ENCODE measurements at places on chromosomes 13 and 19.

DNA sequence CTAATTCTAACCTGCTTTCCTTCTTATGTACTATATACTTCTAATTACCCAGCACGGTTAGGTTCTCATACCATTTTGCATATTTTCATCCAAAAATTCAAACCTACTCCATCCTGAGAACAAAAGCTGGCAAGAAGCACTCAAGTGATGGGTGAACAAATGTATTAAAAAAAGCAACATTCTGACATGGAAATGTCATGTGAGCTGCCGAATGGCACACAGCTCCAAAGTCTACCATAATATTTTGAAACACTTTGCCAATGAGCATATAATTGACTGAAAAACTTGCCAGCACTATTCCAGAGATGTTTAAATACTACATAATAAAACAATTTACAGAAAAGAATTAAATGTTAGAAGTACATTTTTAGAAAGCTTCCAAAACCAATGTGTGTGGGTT, 274.6 kb downstream of the ENOX1 start:
- no peak for DNase-seq

GRCh38 chr13:30126903-30127428, 180.4 kb downstream of the KATNAL1 start:
- no peak for DNase-seq

DNA sequence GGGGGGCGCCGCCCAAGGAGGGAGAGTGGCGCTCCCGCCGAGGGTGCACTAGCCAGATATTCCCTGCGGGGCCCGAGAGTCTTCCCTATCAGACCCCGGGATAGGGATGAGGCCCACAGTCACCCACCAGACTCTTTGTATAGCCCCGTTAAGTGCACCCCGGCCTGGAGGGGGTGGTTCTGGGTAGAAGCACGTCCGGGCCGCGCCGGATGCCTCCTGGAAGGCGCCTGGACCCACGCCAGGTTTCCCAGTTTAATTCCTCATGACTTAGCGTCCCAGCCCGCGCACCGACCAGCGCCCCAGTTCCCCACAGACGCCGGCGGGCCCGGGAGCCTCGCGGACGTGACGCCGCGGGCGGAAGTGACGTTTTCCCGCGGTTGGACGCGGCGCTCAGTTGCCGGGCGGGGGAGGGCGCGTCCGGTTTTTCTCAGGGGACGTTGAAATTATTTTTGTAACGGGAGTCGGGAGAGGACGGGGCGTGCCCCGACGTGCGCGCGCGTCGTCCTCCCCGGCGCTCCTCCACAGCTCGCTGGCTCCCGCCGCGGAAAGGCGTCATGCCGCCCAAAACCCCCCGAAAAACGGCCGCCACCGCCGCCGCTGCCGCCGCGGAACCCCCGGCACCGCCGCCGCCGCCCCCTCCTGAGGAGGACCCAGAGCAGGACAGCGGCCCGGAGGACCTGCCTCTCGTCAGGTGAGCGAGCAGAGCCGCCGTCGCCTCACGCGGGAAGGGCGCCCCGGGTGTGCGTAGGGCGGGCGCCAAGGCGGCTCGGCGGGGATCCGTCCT, at the start of gene RB1:
RB1 (plus strand) TSS at position 393 of the 784 bp plus-strand sequence; CDS start at position 555, 162 bp downstream.
- DNase-seq = peak; percentile 69

DNA sequence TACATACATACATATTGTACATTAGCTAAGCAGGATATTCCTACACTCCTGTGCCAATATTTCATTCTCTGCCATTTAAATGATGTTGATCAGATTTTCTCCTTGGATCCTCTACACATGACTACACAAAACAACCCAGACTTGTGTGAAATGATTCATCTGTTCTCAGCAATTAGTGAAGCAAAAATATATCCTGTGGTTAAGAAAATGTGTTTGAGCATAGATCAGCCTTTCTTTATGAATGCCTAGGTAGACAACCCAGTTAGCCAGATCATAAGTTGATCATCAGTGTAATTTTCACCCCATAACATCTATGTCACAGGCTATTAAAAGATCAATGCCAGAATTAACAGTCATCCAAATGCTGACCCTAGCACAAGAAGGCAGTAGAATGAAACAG, 275.2 kb upstream of the EDNRB start:
- no peak for DNase-seq

DNA sequence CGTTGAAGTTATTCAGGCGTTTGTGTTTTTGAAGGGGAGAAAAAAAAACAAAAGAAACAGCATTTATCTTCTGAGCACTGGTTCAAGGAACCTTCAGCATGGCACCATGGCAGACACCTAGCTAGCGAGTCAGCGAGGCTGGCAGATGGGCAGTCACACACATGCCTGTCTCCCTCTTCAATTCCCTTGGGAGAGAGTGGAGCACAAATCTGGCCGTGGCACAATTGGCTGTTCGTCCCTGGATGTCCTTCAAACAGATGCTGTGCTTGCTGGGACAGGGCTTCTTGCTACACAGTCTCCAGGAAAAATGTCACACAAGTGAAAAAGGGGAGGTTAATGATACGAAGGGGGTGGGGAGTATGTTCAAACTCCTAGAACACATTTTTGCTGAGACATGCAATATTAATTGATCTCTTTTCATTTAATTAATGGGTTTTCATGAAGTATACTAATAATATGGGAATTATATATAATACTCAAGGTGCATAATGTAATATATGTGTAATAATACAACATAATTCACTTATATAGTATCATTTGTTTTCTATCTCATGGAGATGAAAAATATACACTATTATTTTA, 1674.5 kb upstream of the SLC10A2 start:
- DNase-seq = no peak

DNA sequence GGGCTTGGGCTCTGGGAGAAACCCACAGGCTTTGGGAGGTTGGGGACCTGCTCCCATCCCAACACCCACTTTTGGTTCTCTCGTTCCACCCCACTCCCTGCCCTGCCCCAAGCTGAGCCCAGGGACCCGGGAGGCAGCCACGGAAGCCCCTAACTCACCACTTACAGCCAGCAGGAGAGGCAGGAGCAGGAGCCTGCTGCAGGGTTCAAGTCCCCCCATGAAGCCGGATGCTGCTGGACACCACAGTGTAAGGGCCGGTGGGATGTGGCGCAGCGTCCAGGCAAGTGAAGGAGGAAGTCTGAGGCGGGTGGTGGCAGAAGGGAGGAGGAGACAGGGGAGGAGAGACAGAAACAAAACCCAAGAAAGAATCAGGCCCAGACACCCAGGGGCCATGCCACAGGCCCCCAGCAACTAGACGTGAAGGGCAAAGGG, at the start of gene TYROBP:
TYROBP (minus strand) TSS at position 286 of the 432 bp plus-strand sequence; CDS start at position 219, 67 bp downstream.
- no peak for DNase-seq

- DNase-seq = peak; percentile 52
Measured at GRCh38 chr19:43446746-43447489, 18.5 kb downstream of the LYPD3 start.

GRCh38 chr13:47039106-47039505, 142.3 kb upstream of the HTR2A start:
- DNase-seq = no peak

DNA sequence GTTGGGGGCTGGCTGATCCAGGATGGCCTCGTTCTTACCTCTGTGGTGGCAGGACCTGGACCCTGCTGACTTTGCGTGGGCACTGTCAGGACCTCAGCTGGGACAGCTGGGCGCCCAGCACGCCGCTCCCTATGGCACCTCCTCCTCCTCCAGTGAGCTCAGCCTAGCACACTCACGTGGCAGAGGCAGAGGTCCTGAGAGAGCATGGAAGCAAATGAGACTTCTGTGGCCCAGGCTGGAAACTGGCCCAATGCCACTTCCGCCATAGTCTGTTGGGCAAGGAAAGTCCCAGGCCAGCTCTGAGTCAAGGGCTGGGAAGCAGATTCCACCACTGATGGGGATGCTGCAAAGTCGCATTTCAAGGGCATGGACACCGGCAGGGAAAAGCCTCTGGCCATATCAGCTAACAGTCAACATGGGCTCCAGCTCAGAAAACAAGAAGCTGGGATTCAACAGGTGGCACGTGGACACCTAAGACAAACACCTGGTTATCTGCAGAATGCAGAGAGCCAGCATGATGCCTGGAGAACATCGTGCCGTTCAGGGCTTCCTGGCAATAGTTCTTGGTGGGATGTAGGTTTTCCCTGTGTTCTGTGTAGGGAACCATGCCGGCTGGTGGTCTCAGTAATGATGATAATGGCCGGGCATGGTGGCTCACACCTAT, 16.7 kb downstream of the MYBPC2 start:
- DNase-seq = no peak

DNA sequence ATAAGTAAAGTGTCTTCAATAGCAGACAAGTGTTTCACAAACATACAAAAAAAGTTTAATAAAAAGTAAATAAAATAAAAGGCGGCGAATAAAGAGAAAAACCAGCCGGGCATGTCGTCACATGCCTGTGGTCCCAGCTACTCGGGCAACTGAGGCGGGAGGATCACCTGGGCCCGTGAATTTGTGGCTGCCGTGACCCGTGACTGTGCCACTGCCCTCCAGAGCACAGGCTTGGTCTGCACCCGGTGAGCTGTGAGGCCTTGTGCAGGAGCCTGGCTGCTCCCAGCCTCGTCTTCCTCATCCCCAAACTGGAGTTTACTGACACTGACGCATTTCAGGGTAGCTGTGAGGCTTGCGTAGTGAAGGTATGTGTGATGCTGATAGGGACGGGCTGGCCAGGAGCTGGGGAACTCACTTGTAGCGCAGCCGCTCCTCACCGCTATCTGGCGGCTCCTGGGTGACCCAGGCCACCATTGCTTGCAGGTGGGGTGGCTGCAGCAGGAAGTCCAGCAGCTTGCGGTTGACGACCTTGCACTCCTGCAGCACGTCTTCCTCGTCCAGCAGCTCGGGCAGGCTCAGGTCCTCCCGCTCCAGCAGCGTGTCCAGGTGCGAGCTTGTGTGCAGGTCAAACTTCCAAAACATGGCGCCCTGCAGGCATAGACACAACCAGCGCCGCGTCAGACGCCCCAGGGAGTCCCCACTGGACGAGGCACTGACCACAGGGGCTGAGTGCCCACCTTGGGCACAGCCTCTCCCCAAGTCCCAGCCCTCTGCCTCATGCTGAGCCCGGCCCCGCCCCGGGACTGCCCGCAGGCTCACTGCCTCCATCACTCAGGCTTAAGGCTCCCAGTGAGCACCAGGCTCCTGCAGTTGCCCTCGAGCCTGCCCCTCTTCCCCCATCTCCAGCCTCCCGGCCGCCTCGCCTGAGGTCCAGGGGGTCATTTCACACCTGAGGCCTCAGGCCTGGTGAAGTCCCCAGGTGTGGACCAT, 12.1 kb downstream of the PPP6R1 start:
- no peak for DNase-seq

GRCh38 chr19:57321116-57321515, 844 bp downstream of the ZNF543 start:
- DNase-seq = no peak

DNA sequence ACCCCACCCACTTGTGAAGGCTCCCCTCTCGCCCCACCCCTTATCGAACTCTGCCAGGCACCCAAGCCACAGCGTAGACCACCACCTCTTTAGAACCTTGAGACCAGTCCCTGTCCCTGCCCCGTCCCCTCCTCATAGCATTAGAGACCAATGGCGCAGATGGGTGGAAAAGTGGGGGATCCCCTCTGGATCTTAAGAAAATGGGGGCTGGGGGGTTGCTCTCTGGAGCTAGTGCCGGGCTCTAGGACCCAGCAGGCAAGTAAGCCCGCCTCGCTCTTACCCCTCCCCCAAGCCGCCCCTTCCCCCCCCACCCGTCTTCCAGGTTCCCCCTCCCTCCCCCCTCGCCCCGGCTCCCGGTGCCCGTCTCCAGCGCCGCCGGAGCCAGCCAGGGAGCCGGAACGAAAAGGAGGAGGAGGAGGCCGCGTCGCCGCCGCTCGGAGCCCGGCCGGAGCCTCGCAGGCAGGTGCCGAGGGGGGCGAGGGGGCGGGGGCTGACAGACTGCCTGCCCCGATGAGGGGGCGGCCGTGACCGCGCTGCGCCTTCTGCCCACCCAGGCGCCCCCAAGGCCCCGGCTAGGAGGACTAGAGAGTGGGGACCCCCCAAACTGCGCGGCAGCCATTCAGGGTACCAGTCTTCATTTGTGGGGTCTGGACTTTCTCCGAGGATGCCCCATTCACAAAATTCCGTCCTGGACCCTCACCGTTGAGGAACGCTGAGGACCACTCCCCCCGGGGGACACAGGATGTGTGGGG, at the start of gene SPRED3:
SPRED3 (plus strand) TSS at position 349 of the 752 bp plus-strand sequence. CDS start 1,606 bp downstream, outside the sequence.
- no peak for DNase-seq

DNA sequence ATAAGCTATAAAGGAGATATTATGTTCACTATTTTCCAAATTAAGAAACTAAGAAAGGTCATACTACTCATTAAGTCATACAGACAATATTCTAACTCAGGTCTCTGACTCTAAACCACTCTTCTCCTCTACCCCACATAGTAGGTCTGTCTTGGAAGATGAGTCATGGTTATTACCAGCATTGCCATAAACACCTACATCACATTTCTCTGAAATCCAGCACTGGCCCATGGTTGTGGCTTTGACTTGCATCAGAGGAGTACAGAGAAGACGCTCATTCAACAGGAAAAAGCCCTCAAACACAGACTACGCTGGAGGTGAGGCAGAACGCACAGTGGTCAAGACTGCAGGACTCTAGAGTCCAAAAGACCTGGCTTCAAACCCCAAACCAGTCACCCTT, 476.8 kb downstream of the COG6 start:
- DNase-seq = no peak

- DNase-seq = no peak
Measured at GRCh38 chr13:71877256-71877653, 10.3 kb upstream of the DACH1 start.

- DNase-seq = no peak
Measured at GRCh38 chr13:21894703-21895699, 224.1 kb downstream of the FGF9 start.

DNA sequence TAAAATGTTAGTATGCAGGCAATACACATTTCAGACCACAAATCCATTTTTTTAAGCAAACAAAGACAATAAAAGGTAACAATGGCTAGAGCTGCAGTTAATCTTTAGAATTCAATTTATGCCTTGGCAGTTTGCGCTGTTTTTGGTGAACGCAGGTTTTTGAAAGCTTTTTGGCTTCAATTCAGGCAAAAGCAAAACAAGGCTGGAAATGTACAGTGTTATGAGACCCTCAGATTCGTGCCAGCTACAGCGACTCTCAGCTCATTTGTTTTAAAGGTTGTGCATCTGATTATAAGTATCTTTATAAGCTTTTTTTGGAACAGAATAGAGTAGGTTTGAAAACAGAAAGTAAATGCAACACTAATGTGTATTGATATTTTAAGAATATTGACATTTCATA, 63.6 kb upstream of the SOX1 start:
- DNase-seq = no peak

DNA sequence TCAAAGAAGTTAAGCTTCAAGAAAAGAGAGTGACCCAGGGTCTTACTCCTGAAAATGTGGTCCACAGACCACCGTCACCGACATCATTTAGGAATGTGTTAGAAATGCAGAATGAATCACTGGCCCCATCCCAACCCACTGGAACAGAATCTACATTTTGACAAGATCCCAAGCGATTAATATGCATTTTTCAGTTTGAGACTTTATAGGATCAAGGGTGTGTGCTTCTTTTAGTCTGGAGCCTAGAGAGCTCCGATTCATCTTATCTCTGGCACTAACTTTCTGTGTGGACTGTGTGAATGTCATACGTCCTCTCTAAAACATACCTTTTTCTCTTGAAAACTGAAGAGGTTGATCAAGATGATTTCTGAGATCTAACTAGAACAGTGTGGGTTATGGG, 484.8 kb downstream of the MYO16 start:
- no peak for DNase-seq

GRCh38 chr13:74219566-74219965, 85.4 kb upstream of the KLF12 start:
- DNase-seq = no peak

GRCh38 chr13:110505594-110505993, 55.9 kb downstream of the RAB20 start:
- DNase-seq = no peak

GRCh38 chr19:46697204-46697960, 19.5 kb downstream of the PRKD2 start:
- no peak for DNase-seq

GRCh38 chr19:495402-496111, 729 bp upstream of the MADCAM1 start:
- DNase-seq = peak; percentile 63

All from GM12892 (cell line).